Esophagus muscularis mucosa (tissue), 4 donors: ENCODE measurements at places on chromosomes 13 and 19. TPM values are rescaled to one million over a fixed set of nuclear protein-coding genes. Genes with fewer than 3 reads are reported as not detected.

DNA sequence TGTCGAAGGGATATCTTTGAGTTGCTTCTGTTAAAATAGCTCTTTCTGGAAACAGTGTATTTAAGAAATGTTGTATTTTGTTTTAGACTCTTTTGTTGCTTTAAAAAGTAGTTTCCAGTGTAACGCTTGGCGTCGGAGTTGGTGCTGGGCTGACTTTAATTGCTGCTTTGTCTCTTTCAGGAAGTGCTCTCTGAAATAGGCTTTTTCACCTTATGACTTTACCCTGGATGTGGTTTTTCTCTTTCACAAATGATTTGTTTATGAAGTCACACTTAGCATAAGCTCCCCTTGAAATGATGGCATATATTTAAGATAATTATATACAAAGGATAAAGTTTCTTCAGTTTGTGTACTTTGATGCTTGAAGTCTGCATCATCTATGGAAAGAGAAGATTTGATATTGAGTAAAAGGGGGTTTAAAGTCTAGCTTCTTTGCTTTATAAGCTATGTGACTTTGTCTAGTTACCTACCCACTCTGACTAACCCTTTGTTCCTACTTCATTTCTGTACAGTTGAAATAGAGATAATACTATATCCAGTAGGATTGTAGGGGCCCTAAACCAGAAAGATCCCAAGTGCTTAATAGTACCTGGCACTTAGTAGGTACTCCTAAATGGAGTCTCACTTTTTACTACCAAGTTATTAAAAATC is at the start of gene GPR18:
Gene GPR18, minus strand, starts transcription at position 170 of the 651 bp plus-strand sequence. CDS start 2,507 bp downstream, outside the sequence.
- no peak for DNase-seq
- peaks cover 17% of the 10 kb centered on the region for H3K4me1 ChIP-seq
- H3K36me3 ChIP-seq, result no peaks in the 10 kb centered on the region
- H3K27me3 ChIP-seq, result no peaks in the 10 kb centered on the region
- H3K4me3 ChIP-seq, result no peak within 1 kb of the TSS
- no peak within 1 kb of the TSS for H3K27ac ChIP-seq

DNA sequence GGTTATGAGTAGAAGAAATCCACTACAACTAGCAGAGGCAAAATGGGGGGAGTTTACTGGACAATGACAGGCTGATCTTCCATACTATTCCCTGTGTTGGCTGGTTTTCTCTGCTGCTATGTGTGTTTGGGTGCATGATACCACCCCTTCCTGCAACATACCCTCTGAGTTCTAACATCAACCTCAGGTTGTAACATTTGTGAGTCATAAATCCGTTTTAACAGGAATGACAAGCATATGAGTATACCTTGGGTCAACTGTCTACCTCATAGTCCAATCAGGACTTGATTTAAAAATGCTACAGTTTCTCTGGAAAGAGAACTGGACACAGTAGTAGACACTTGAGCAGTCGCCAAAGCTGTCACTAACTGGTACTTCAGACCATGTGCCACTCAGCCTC is 422.9 kb downstream of the KCTD12 start:
- H3K4me1 ChIP-seq, result peaks cover 6% of the 10 kb centered on the region
- no peaks in the 10 kb centered on the region for H3K36me3 ChIP-seq
- no peak overlapping the region for H3K27ac ChIP-seq
- DNase-seq, result no peak
- H3K27me3 ChIP-seq, result no peaks in the 10 kb centered on the region

GRCh38 chr19:2883686-2884439 is 16.7 kb downstream of the ZNF556 start:
- no peak for DNase-seq
- no peak overlapping the region for H3K4me3 ChIP-seq
- no peaks in the 10 kb centered on the region for H3K4me1 ChIP-seq
- H3K27ac ChIP-seq, result no peak overlapping the region
- H3K27me3 ChIP-seq, result no peaks in the 10 kb centered on the region

- H3K4me3 ChIP-seq, result no peak overlapping the region
- H3K36me3 ChIP-seq, result no peaks in the 10 kb centered on the region
- no peak overlapping the region for H3K27ac ChIP-seq
- no peak for DNase-seq
Observed at GRCh38 chr13:99417201-99418102, 83.8 kb upstream of the TM9SF2 start.

- no peak for DNase-seq
- H3K4me3 ChIP-seq, result no peak overlapping the region
- peaks cover 13% of the 10 kb centered on the region for H3K36me3 ChIP-seq
- no peaks in the 10 kb centered on the region for H3K27me3 ChIP-seq
- no peak overlapping the region for H3K27ac ChIP-seq
Observed at GRCh38 chr13:19984430-19985218, 26.1 kb downstream of the ZMYM2 start.

DNA sequence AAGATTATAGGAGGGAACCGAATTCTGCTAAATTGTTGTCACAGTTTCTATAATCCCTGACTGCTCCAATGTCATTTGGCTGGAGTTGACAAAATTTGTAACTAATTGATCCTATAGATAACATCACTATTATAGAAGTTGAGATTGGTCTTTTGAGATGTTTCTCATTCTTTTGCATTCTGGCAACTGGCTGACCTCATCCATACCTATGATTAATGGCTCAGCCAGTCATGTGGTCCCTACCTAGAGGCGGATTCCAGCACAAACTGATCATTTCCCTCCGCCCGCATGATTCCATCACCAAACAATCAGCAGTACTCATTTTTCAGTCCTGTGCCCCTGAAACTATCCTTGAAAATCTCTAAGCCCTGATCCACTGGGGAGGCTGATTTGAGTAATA is 4.2 kb downstream of the PSG2 start:
- H3K4me1 ChIP-seq, result peaks cover 9% of the 10 kb centered on the region
- no peak for DNase-seq
- no peaks in the 10 kb centered on the region for H3K27me3 ChIP-seq

DNA sequence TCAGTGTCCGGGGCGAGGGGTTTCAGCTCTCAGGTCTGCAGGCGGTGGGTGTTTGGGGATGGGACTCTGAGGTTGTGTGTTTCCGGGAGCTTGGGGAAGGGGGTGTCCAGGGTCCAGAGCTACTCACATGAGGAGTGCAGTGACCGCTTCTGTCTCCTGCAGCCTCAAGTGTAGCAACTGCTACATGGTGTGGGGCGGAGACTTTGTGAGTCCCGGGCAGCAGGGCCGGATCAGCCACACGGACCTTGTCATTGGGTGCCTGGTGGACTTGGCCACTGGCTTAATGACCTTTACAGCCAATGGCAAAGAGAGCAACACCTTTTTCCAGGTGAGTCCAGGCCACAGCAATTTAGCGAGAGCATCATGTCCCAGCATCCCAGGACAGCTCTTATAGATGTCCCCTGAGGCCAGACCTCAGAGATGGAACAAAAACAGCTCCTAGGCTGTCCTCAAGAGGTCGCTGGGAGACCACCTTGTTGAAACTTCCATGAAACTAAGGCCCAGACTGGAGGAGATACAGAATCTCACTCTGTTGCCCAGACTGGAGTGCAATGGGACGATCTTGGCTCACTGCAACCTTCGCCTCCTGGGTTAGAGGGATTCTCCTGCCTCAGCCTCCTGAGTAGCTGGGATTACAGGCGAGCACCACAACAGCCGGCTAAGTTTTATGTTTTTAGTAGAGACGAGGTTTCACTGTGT is 44.9 kb downstream of the RYR1 start:
- no peaks in the 10 kb centered on the region for H3K36me3 ChIP-seq
- DNase-seq, result no peak
- H3K27ac ChIP-seq, result no peak overlapping the region
- H3K27me3 ChIP-seq, result no peaks in the 10 kb centered on the region
- no peak overlapping the region for H3K4me3 ChIP-seq
- H3K4me1 ChIP-seq, result no peaks in the 10 kb centered on the region

DNA sequence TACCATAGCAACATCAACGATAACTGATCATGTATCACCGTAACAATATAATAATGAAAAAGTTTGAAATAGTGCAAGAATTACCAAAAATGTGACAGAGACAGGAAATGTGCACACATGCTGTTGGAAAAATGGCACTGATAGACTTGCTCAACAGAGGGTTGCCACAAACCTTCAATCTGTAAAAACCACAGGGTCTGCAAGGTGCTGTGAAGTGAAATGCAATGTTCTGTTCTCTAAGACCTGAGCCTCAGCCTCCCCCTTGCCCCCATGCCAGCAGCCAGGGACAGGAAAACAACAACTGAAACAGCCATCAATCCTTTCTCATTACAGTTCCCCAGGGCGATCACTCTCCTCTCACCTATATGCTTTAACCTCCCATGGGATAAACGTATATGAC is 88.4 kb downstream of the USP12 start:
- no peak overlapping the region for H3K27ac ChIP-seq
- H3K4me3 ChIP-seq, result no peak overlapping the region
- H3K36me3 ChIP-seq, result peaks cover 20% of the 10 kb centered on the region
- no peaks in the 10 kb centered on the region for H3K27me3 ChIP-seq

- H3K27me3 ChIP-seq, result no peaks in the 10 kb centered on the region
- no peak for DNase-seq
- H3K4me1 ChIP-seq, result peaks cover 13% of the 10 kb centered on the region
- no peak overlapping the region for H3K27ac ChIP-seq
Observed at GRCh38 chr19:50836543-50837195, 3.3 kb upstream of the KLK15 start.

DNA sequence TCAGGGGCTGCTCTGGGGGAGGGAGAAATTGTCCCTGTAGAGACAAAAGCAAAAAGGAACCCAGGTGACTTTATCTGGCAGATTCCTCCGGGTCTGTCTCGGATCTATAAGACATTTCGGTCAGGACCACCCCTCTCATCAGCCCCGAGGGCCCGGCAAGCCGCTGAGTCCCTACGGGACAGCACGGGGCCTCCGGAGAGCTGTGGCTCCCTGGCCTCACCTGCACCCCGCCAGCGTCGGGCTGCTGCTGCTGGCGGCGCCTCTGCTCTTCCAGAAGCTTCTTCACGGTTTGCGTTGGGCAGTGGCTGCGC is 1.9 kb downstream of the NFKBID start:
- peak overlapping the region; percentile 86 for H3K4me3 ChIP-seq
- DNase-seq, result no peak
- H3K36me3 ChIP-seq, result peaks cover 44% of the 10 kb centered on the region
- no peaks in the 10 kb centered on the region for H3K27me3 ChIP-seq
- H3K4me1 ChIP-seq, result peaks cover 40% of the 10 kb centered on the region

DNA sequence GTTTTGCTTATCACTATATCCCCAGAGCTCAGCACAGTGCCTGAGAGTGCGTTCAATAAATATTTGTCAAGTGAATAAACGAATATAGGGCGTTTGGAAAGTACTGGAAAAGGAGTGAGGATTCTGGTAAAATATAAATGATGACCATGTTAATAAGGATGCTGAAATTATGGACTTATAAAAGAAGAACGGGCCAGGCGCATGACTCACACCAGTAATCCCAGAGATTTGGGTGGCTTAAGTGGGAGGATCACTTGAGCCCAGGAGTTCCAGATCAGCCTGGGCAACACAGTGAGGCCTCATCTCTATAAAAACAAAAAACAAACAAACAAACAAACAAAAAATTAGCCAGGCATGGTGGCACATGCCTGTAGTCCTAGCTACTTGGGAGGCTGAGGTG is 198.1 kb downstream of the VWA8 start:
- DNase-seq, result no peak
- no peaks in the 10 kb centered on the region for H3K36me3 ChIP-seq
- H3K27ac ChIP-seq, result no peak overlapping the region

Gene TMEM38A
- total RNA-seq, result 6.8 TPM

Gene ZNF90
- 0.71 TPM for total RNA-seq

Gene IFI30
- total RNA-seq, result 22.4 TPM

Gene HSD17B14
- total RNA-seq, result 8.9 TPM

Gene NOP53
- 460 TPM for total RNA-seq
